Cardiac fibroblast (primary cell): ENCODE measurements at places on chromosomes 7 and 10.

DNA sequence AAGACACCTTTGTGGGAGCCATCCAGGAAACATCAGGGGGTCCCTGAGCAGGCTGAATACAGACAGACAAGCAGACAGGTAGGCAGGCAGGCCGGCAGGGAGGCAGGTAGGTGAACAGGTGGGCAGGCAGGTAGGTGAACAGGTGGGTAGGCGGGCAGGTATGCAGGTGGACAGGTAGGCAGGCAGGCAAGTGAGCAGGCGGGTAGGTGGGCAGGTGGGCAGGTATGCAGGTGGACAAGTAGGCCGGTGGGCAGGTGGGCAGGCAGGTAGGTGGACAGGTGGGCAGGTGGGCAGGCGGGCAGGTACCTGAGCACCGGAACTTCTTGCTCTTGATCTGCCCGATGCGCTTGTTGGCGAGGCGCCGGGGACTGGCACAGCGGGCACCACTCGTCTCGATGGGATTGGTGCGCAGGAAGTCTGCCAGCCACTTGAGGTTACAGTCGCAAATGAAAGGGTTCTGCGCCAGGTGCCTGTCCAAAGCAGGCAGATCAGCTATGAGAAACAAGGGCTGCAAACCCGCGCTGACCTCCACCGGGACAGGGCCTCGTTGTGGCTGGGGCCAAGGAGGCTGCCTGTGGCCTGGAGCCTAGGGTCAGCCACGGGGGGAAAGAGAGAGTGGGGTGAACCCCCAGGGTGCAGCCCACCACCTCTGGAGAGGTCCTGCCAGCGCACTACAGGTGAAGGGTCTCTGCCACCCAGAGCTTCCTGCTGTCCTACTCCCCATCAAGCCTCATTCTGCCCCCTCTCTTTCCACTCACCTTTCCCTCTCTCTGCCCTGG is 136.9 kb downstream of the SLIT1 start:
- no peak for DNase-seq

DNA sequence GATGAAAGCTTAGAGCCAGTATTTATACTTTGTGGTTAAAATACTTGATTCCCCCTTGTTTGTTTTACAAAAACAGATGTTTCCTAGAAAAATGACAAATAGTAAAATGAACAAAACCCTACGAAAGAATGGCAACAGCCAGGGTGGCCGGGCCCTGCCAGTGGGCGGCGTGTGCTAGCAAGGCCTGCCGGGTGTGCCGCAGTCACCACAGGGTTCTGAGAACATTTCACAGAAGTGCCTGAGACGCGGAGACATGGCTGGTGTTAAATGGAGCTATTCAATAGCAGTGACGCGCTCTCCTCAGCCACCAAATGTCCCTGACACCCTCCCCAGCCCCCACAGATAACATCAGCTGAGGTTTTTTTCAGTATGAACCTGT is 14.5 kb downstream of the GPR146 start:
- DNase-seq = no peak

DNA sequence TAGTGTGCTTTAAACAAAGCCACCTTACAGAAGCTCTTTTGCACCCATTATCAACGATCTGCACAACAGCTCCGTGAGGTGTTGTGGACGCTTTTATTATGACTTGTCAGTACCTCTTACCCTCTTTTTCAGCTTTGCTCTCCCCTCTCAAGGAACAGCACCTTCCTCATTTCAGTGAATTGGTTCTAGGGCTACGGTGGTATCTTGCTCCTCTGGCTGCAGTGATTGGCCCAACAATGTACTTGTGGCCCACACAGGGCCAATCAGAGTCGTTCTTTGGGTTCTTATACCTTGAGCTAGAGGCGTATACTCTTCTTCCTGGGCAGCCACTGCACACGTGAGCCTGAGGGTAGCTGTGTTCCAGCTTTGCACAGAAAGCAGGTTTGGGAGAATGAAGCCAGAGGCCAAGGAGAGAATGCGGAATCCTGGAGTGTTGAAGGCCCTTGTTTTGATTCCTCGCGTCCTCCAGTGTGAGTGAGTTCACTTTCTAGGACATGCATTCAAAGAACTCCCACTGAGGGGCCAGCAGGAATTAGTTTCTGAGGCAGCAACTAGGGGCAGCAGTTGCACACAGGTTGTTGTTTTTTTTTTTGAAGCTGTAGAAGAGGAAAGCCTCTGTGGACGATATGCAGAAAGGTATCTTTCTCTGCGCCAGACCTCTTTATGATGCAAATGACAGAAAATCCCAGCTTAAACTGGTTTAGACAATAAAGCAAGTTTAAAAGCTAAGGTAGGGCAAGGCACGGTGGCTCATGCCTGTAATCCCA is 49.8 kb upstream of the PDZD8 start:
- DNase-seq = no peak

DNA sequence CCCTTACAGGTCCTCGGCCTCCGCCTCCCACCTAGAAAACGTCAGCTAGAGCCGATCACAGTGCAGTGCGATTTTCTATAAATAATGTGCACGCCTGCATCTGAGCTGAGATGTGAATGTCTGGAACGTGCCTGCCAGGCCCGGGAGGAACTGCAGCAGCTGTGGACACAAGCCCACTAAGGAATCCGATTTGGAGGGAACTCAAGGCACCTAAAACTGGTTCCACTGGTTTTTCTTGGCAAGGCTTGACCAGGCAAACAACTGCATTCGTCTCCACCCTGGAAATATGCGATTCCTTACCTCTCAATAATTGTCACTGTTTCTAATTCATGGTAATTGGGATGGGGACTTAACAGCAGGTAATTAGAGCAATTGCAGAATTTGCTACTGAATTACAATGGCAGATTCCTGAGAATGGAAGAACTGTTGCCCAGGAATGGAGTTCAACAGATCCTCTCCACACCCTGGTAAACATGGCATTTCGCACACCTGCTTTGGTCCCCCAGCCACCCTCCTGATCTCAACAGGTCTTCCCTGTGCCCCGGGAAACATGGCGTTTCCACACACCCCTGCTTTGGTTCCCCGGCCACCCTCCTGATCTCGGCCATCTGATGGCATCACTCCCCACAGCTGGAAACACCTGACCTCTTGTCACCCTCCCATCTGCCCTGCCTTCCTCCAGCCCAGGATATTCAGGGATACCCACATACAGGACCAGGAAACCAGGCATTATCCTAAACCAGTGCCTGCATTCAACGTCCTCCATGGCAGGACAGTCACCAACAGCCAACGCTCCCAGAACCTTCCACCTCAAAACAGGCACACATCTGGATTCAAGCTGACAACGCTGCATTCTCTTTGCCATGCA is 76.0 kb downstream of the DIP2C start:
- no peak for DNase-seq

DNA sequence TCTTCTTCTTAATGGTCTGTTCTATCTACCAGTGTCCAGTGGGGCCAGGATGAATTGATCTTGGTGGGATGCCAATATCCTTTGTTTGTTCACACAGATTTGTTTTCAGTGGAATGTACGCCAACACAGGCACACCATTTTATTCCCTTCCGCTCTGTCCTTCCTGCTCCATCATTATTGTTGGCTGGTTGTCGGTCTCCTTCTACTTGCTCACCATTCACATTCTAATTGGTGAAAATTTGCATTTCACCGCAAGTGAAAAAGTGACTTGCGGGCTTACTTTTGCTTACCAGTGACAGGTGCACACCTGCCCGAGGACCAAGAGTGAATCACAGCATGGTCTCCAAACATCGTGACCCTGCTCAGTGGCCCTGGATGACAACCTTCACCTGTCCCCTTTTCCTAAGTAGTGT is 148.3 kb downstream of the NOC3L start:
- DNase-seq = no peak
